ENCODE measurements at places on chromosomes 5 and 9. TPM values are rescaled to one million over a fixed set of nuclear protein-coding genes. Genes with fewer than 3 reads are reported as not detected.

The FAM153A gene
- not detected for total RNA-seq

The SLC6A3 gene
- not detected for total RNA-seq

The TAS2R1 gene
- total RNA-seq = not detected

The CTSV gene
- 0.18 TPM for total RNA-seq

The ZFP2 gene
- 2.7 TPM for total RNA-seq

Measured in fibroblast of the aortic adventitia (primary cell).